ENCODE measurements at places on chromosomes 1 and 21.

- DNase-seq = no peak
Observed at GRCh38 chr1:222973561-222973960, 158.7 kb downstream of the DISP1 start.

DNA sequence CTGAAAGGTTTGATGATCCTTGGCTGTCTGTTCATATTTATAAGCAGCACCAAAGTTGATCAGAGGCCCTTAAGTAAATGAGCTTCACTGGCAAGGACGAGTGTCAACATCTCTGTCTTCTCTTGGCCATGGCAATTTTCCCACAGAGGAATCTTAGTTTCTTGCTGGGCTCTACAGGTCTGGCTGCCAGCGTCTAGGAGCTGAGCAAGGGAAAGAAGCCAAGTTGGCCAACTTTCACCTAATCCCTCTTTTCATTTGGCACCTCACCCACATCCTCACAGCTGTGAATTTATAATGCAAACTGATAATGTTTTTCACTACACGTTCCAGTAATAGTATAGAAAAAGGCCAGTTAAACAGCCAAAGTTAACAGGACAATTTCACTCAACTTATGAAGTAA, 99.0 kb upstream of the LBR start:
- no peak for DNase-seq

DNA sequence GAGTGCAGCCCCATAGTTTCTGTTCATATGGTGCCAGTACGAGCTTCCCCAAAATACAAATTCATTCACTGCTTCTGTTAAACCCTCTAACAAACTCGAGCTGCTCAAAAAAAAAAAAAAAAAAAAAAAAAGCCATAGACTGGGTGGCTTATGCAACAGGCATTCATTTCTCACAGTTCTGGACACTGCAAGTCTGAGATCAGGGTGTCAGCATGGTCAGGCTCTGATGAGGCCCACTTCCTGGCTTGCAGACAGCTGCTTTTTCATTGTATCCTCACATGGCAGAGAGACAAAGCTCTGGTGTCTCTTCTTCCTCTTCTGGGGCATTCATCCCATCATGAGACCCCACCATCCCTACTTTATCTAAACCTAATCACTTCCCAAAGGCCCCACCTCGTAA, 121.6 kb downstream of the PTBP2 start:
- DNase-seq = no peak

DNA sequence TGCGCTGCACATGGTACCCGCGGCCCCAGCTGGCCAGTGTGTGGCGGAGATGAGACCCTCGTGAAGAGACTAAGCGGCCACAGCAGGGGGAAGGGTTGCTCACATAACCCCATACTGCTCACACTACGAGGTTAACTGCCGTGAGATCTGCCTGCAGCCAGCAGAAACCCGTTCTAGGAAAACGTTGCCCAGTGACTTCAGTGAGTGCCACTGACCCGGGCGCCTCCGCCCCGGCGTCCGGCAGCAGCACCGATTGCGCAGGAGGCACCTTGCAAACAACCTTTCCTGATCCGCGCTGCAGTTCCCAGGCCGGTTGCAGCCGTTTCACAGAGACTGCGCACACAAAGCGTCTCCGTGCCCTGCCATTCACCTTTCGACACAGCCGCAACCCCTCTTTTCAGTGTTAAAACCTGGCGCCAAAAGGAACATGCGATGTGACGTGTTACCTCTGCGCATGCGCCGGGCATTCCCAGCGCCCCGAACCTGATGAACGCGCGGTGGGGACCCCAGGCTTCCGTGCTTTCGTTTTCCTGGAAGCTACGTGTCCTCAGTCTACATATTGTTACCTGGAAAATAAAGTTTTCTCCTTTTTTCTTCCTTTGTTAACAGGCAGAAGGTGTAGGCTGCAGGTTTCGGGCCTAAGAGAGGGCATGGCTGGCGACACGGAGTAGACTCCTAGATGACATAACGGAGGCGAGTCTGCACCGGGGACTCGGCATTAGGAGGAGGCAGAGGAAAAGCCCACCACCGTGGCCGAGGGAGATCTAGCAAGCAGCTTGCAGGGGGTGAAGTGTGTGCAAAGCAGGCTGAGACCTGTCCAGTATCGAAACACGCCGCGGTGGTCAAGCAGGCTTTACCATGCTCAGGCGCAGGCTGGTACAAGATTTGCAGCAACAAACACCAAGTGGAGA, 8.9 kb downstream of the VPS26C start:
- peak; percentile 74 for DNase-seq

DNA sequence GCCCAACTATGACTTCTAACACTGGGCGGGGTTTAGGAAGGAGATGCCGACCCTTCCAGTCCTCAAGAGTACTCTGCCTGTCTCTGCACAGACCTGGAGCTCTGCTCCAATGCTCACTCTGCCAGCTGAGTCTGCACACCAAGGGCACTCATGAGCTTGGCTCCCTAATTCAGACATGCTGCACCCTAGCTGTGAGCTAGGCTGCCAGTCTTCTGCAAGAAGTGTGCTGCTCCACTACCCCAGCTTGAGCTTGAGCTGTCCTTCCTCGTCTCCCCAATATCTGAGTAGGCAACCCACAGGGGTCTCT, 13.2 kb downstream of the TP53BP2 start:
- no peak for DNase-seq

DNA sequence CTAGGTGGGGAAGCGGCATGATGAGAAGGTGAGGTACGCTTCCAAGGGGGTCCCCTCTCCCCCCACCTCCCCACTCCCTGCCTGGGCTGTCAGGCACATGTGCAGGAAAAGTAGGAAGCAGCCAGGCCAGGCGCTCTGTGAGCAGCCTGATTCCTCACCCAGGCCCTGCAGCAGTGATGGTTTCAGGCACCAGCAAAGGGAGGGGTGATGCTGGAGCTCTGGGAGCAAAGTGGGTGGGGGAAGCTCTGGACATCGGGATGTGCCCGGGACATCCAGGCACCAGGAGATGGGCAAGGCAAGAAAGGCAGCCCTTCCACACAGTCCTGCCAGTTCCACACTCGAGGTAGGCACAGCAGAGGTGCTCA, 106.1 kb downstream of the CRYAA start:
- no peak for DNase-seq

GRCh38 chr1:19618428-19618827, 25.7 kb upstream of the NBL1 start:
- DNase-seq = no peak

- no peak for DNase-seq
Observed at GRCh38 chr1:238647877-238648276, 738.5 kb upstream of the CHRM3 start.

All from naive thymus-derived CD8-positive, alpha-beta T cell (primary cell).